A549 treated with DMSO at 1 μM for 4 hours (cell line): ENCODE measurements at places on chromosomes 16 and 17. TPM values are rescaled to one million over a fixed set of nuclear protein-coding genes. Genes with fewer than 3 reads are reported as not detected.

SLC52A1 gene
- total RNA-seq: 0.34 to 1.2 TPM (median 0.68 TPM) in 5 replicates

GSG1L gene
- total RNA-seq: not detected in 5 replicates

RASL10B gene
- 0.06 to 0.13 TPM (median 0.10 TPM) in 4 of 5 replicates, not detected in the other for total RNA-seq

SMIM5 gene
- 0.55 to 0.83 TPM (median 0.64 TPM) in 5 replicates for total RNA-seq

SCIMP gene
- total RNA-seq: not detected in 5 replicates

ASGR1 gene
- 1.1 to 1.7 TPM (median 1.2 TPM) in 5 replicates for total RNA-seq

OR1D5 gene
- not detected in 5 replicates for total RNA-seq

FNDC8 gene
- total RNA-seq: 0.07 to 0.09 TPM in 2 of 5 replicates, not detected in the others
